ENCODE measurements at places on chromosomes 5 and 9. TPM values are rescaled to one million over a fixed set of nuclear protein-coding genes. Genes with fewer than 3 reads are reported as not detected.

Gene ALDOB
- not detected for total RNA-seq

Gene QRFP
- not detected for total RNA-seq

Gene SCGB3A2
- not detected for total RNA-seq

Gene TMEM267
- 21.7 TPM for total RNA-seq

Gene DRD1
- total RNA-seq: not detected

Gene AGXT2
- total RNA-seq: not detected

Gene C9orf153
- 0.80 TPM for total RNA-seq

Gene RNF183
- 3.5 TPM for total RNA-seq

Gene WASHC1
- total RNA-seq: 7.5 TPM

Gene DDX4
- not detected for total RNA-seq

Gene ARID3C
- total RNA-seq: not detected

Gene ARL14EPL
- total RNA-seq: not detected

Gene NMUR2
- total RNA-seq: 0.33 TPM

Gene WNT8A
- total RNA-seq: not detected

Gene TLR4
- 71.2 TPM for total RNA-seq

Gene PCDHA13
- 3.5 TPM for total RNA-seq

Gene FSTL4
- total RNA-seq: 0.88 TPM

Gene SHISAL2B
- not detected for total RNA-seq

Gene COL27A1
- 6.7 TPM for total RNA-seq

Gene PRUNE2
- total RNA-seq: 4.6 TPM

Gene CDKN2B
- total RNA-seq: 7.3 TPM

Gene FRRS1L
- 0.16 TPM for total RNA-seq

Gene CSF1R
- 24.1 TPM for total RNA-seq

Gene ZNF300
- total RNA-seq: 8.2 TPM

Gene BTNL9
- 169 TPM for total RNA-seq

Gene THBS4
- 3.5 TPM for total RNA-seq

Gene TAF11L5
- not detected for total RNA-seq

Gene SLC24A2
- total RNA-seq: not detected

Gene SMIM3
- total RNA-seq: 191 TPM

Gene EFNA5
- total RNA-seq: 34.2 TPM

Gene PIP5K1B
- 0.80 TPM for total RNA-seq

Gene ATOX1
- 119 TPM for total RNA-seq

Gene FBLL1
- total RNA-seq: 0.33 TPM

Gene SLC6A19
- total RNA-seq: not detected

Gene LCN12
- total RNA-seq: 5.6 TPM

Gene GRXCR2
- total RNA-seq: not detected
